Vagina (tissue), 2 donors: ENCODE measurements at places on chromosomes 13 and 19.

GRCh38 chr19:58450856-58451357, 515 bp upstream of the ZNF324B start:
- DNase-seq, result no peak

- no peak for DNase-seq
Observed at GRCh38 chr19:51407511-51408131, 9.8 kb downstream of the SIGLEC10 start.

- no peak for DNase-seq
Observed at GRCh38 chr13:43573361-43573740, 213.4 kb downstream of the ENOX1 start.

DNA sequence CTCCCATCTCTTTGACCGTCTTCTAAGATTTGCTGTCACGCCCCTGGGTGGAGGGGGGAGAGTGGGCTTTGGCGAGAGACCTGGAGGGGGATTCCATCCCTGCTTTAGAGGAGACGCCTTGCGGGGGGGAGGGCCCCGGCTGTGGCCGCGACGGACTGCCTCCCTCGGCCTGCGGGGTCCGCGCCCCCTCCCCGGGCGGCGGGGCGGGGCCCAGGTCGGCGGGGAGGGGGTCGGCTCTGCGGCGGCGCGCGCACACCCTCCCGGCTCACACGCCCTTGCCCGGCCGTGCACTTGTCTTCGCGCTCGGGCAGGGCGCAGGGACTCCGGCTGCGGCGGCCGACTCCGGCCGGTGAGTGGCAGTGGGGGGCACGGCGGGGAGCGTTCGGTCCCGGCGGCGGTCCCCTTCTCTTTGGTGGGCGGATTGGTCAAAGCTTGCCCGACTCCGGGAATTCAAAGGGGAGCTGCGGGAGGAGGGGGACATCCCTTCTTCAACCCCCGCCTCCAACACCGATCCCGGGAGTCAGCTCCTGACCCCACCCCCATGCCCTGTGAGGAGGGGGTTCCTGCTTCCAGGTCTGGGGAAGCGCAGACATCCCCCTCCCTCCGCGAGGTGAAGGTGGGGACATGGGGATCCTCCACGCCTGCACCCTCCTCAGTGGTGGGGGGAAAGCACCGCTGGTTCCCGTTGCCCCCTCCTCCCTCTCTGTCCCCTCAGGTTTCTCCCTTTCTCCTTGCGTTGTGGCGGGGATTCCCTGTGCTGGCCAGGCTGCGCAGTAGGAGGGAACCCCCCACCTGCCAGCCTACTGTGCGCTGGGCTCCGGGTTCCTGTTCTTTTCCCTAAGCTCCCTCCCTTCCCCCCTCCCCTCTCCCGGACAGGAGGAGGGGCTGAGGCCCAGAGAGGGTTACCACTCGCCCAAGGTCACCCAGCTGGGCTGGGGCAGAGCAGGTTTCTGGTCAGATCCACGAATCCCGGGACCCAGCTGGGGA, 14.6 kb upstream of the KCNN1 start:
- no peak for DNase-seq

DNA sequence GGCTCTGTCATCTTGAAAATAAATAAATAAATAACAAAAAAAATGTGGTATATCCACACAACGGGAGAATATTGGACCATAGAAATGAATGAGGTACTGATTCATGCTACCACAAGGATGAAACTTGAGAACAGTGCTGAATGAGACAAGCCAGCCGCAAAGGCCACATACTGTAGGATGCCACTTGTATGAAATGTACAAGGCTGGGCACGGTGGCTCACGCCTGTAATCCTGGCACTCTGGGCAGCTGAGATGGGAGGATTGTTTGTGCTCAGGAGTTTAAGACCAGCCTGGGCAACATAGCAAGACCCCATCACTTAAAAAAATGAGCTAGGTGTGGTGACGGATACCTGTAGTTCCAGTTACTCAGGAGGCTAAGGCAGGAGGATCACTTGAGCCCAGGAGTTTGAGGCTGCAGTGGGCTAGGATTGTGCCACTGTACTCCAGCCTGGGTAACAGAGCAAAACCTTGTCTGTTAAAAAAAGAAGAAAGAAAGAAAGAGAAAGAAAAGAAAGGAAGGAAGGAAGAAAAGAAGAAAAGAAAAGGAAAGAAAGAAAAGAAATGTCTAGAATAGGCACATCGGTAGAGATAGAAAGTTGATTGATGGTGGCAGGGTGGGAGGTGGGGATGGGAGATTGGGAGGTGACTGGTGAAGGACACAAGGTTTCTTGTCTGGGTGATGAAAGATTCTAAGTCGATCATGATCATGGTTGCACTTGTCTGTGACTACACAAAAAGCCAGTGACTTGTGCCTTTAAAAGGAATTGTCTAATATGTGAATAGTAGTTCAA, 20.3 kb downstream of the HPN start:
- no peak for DNase-seq

GRCh38 chr19:11496391-11497163, 9.1 kb downstream of the ZNF653 start:
- no peak for DNase-seq

DNA sequence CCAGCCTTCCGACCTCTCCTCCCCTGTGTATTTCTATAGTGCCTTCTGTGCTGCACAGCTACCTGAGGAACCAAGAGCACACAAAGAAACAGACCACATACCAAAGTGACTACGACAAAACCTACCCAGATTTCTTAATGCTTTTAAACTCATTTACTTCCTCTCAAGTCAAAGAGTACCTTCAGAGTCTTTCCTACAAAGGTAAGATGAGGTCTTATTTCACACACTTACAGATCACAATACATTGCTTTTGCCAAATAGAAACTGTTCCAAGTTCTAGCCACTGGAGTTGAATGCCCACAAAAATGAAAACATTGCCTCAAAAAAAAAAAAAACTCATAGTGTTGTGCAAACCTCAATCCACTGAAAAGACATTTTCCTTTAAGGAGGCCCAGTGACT, 36.4 kb downstream of the TEX26 start:
- DNase-seq, result no peak

GRCh38 chr13:39403106-39403505, 199.9 kb downstream of the LHFPL6 start:
- DNase-seq, result no peak

- no peak for DNase-seq
Observed at GRCh38 chr13:98693756-98694155, 58.7 kb downstream of the SLC15A1 start.

- no peak for DNase-seq
Observed at GRCh38 chr13:112968910-112969691, at the start of gene MCF2L. Gene MCF2L, plus strand, starts transcription at chr13:112969214. Its CDS starts 166 bp downstream, at chr13:112969380.

GRCh38 chr13:20700288-20700687, 3.2 kb upstream of the IL17D start:
- no peak for DNase-seq

- DNase-seq, result no peak
Observed at GRCh38 chr19:10093295-10094186, 7.4 kb downstream of the SHFL start.

- DNase-seq, result no peak
Observed at GRCh38 chr13:29131881-29132668, 311.9 kb downstream of the MTUS2 start.

DNA sequence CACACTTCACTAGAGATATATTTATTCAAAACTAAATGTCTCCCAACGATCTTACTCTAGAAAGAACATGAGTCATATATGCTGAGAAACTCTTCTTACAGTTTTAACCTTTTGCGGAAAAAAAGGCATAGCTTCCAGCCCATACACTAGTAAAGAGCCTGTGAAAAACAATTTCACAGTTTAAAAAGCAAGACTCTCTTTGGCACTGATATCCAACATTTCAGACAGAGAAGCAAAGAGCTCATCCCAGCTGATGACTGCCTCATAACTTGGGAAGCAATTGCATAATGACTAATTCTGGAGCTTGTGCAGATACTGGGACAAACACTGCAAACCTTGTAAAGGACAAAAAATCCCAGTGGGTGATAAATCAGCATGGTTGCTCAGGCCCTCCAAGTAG, 88.0 kb downstream of the ENOX1 start:
- no peak for DNase-seq

DNA sequence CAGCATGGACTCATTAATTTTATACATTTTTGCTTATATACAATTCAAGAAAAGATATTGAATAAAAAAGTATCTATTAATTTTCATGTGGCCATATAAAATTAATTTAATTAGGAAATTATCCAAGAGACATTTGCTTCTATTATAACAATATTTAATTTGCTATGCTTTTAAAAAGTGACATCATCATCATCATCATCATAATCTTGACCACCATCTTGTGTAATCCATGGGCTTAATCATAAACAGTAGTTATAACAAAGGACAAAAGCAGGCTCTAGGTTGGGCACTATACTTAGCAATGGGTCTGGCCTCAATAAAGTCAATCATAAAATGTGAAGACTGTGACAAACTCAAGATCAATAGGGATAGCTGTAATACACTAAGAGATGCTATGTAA, 1031.6 kb downstream of the SLITRK1 start:
- no peak for DNase-seq

DNA sequence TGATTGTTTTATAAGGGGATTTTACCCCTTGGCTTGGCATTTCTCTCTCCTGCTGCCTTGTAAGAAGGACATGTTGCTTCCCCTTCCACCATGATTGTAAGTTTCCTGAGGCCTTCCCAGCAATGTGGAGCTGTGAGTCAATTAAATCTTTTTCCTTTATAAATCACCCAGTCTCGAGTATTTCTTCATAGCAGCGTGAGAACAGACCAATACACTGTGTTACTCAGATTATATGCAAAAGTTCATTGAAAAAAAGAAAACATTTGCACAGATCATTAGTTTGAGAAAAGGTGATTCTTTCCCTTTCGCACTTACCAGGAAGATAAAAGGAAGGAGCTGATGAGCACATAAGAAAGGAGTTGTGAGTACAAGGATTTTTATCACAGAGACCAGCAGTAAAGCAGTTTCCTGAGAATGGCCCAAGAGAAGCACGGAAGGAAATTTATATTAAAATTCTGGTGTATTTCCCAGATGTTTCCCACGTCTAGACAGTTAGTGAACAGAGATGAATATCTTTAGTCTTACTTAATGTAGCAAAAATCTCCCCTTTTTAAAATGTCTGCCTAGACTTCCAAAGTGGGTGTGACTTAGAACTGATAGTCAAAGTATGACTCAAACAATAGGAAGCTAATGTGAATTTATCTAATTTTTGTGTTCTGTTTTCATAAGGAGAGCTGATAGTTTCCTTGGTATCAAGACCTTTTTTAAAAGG, 431.8 kb upstream of the SGCG start:
- no peak for DNase-seq

DNA sequence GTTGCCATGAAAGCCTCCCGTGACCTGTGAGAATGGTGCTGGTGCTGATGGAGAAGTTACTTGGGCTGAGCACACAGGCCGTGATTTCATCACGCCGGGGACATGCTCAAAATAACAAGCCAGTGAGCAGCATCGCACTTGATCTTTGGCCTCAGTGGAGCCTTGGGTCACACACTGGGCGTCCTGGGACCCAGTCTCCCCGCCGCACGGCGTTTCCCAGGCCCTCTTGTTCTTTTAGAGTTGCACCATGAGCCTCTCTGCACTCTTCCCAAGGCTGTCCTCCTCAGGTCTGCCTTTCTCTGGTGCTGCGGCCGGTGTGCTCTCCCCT, 9.5 kb upstream of the NDUFS7 start:
- DNase-seq, result no peak

GRCh38 chr19:16284505-16284904, 40.1 kb upstream of the KLF2 start:
- no peak for DNase-seq

DNA sequence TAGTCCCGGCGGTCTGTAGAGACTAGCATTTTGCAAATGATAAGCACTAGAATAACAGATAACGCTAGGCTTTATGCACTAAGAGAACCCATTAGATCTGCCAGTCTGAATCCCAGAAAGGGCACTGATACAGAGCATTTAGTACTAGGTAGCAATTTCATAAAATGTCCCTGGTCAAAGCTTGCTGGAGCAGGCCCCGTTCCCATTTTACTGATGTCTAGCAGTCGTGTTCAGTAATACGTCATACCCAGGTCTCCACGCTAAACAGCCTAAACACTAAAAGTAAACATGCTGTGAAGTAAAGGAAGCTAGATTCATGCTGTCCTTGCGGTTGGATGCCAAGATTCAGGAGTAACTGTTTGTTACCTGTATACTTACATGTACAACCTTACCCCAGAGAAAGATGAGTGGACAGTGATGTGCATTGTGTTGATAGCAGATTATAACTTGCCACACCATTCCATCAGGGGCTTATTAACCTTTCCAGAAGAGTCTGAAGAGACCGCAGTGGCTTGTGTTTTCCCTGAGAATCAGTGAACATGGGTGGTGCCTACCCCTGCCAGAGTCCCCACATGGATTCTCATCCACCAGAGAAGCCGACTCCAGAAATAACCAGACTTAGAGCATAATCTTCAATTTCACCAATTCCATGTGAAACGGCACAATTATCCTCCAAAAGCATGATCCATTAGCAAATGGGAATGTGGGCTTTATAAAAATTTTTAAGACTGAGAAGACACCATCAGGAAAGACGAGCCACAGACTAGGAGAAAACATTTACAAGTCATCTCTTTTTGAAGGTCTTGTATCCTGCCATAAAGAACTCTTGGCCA, 3.4 kb upstream of the RPS11 start:
- no peak for DNase-seq

- no peak for DNase-seq
Observed at GRCh38 chr19:28582796-28583195, 630.2 kb downstream of the UQCRFS1 start.

DNA sequence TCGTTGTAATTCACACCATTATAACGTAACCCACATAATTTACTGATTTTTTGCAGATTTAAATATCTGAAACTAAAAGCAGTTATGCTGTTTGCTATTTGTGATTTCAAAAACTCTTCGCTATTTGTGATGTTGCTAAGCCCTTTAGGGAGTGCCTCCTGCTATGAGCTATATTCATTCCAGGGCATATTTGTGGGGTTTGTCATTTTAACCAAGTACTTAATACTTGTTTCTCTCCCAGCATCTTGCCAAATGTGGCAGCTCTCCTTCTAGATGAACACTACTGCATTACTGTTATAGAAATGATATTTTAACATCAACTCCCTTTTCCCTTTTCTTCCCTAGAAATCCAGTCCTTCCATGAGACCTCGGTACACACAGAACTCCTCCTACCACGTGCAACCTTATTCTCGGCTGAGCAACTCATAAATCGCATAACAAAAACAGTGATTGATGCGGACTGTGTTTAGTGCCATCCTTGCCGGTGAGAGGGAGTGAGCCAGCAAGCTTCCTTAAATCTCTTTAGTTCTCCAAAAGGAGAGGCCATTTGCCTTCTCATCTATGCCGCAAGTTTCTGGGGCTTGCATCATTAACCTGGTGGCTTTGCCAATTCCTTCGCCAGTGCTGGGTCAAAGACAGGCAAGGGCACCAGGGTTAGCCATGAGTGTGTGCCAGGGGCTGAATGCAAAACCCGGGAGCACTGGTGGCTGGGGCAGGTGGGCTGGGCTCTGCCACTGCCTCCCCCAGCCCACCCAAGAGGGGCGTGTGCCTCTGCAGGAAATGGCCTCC, 33.4 kb downstream of the RFX2 start:
- no peak for DNase-seq

DNA sequence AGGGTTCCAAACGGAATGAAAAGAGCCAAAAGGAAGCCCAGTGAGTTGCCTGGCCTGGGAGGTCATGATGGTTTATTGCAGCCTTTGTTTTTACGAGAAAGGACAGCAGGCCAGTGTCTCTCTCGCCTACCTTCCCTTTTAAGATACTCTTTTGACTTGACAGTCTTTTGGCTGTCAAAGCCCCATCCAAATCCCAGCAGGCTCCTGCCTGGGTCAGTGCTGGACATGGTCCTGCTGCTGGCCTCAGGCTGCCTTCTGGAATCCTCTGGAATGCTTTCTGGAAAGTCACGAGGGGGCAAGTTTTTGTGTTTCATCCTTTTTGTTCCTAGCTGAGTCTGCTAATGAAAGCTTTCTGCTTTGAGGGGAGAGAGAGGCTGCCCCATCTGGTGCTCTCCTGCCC, 444.8 kb downstream of the OLFM4 start:
- no peak for DNase-seq

GRCh38 chr13:37878496-37878895, 8.9 kb upstream of the TRPC4 start:
- DNase-seq, result no peak
